ENCODE measurements at places on chromosomes 4 and X.

DNA sequence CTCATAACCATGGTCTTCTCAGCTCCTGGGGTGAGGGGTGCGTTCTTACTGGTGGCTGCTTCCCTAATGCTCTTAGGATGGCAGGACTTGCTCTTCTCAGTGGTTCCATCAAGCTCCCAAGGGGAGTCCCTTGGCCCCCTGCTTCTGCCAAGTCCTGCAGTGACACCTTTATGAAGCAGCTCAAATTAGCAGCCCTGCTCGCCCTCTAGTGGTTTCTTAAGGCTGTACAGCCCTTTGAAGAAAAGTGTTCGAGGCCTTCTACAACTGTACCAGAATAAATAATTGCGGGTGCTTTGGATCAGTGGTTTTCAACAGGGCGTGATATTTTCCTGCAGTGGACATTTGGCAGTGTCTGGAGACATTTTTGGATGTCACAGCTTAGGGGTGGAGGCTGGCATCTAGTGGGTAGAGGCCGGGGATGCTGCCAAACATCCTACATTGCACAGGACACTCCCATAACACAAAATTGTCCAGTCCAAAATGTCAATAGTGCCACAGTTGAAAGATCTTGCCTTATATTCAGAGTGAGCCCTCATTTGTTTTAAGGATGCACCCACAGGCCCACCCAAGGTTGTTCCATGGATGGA is 204.7 kb upstream of the S100G start:
- DNase-seq = peak; percentile 57

- DNase-seq = no peak
Measured at GRCh38 chr4:38768968-38769394, 13.8 kb downstream of the TLR10 start.

- peak; percentile 72 for DNase-seq
Measured at GRCh38 chr4:51942108-51942832, 77.9 kb downstream of the LRRC66 start.

DNA sequence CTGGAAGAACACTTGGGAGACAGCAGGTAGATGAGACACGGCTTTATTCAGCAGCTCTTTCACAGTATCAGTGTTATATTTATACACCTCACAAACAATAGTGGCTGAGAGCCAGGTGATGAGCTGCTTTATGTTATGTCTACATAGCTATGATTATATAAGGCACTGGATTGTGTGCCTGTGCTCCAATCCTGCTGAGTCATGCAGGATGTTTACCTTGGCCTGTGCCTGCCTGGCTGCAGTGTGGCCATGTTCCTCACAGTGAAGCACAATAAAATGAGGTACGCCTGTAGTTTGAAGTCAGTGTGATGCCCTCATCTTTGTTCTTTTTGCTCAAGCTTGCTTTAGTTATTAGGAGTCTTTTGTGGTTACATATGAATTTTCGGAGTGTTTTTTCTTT is 31.3 kb downstream of the CXCL13 start:
- peak; percentile 67 for DNase-seq

DNA sequence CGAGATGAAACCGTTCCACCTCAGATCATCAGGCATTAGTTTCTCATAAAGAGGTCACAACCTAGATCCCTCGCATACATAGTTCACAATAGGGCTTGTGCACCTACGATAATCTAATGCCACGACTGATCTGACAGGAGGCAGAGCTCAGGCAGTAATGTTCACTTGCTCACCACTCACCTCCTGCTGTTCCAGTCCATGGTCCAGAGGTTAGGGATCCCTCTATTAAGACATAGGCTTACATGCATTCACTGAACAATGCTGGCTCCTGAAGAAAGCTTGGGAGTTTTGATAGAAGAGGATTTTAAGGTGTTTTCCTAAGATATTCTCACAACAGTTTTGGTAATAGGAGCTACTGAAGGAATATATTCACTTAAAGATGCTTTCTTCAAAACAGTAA is 236.1 kb upstream of the FTHL17 start:
- DNase-seq = no peak

- DNase-seq = no peak
Measured at GRCh38 chr4:60992037-60992436, 208.1 kb upstream of the ADGRL3 start.

DNA sequence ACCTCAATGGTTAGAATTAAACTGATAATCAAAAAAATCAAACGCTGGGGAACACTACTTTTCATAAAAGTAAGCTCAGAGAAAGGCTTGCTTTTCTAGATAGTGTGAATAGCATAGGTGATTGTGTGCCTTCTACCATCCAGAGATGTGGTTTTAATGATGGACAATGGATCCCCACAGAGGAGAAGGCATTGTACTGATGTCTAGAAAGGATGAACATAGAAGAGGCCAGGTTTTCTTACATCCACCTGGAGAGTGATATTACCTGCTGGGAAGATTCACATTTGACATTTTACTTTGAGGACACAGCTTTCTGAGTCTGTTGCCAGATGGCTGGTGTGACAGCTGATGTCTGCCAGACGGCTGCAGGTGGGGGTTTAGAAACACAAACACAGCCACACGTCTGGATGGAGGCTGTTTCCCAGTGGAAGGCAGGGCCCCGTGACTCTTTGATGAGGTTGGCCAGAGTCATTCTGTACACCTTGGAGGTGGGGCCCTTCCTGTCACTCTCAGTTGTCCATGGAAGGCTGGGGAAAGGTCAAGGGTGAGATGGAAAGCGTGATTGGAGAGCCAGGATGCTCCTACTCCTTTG is 114.4 kb downstream of the PSAPL1 start:
- no peak for DNase-seq

DNA sequence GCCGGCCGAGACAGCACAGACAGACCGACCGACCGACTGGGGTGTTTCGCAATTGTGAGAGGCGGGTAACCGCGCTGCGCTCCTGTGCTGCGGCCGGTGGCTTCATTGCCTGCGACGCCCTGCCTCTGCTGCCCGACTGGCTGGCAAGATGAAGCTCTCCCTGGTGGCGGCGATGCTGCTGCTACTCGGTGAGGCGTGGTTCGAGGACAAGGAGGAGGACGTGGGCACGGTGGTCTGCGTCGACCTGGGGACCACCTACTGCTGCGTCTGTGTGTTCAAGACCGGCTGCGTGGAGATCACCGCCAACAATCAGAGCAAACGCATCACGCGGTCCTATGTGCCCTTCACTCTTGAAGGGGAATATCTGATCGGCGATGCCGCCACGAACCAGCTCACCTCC is 565.7 kb upstream of the SMIM31 start:
- no peak for DNase-seq

DNA sequence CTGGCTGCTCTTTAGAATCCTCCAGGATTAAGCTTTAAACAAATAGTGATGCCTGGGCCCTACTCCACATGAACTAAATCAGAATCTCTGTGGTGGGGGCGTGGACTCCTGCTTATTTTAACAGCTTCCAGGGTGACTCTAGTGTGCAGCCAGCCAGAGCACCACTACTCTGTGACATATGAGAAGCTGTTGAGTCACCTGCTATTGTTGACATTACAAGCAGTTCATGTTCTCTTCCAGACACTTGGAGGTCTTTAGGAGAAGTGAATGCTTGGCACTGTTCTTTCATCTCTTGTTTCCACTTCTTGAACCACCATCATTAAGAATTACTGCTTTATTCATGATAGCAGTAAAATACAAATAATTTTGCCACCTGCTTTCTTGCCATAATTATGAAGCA is 426 bp upstream of the C4orf51 start:
- DNase-seq = peak; percentile 93

DNA sequence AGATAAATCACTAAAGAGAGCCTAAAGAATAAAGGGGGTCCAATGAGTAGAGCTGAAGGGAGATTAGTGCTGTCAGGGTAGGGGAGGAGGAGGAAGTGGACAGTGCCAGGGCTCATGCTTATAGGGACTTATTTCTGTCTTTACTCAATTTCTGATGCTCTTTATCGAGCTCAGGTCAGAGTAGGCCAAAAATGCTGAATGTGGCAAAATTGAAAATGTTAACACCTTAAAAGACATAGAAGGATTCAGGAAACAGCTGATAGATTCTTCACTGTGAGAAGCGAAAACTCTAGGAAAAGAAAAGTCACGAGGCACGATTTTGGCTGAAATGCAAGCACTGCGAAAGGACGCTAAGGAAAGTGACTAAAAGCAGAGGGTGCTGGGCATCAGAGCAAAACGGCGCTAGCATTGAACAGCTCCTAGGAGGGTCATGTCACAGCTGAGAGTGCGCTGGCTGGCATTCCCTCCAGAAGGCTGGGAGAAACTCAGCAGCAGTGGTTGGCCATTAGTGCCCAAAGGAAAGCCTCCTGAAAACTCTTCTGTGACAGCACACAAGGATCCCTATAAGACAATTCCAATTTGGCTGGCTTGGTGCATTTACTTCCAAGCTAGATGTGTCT is 150.9 kb downstream of the HS6ST2 start:
- no peak for DNase-seq
